Cortex of kidney (tissue), 1 donor: ENCODE measurements at places on chromosomes 5 and 9.

DNA sequence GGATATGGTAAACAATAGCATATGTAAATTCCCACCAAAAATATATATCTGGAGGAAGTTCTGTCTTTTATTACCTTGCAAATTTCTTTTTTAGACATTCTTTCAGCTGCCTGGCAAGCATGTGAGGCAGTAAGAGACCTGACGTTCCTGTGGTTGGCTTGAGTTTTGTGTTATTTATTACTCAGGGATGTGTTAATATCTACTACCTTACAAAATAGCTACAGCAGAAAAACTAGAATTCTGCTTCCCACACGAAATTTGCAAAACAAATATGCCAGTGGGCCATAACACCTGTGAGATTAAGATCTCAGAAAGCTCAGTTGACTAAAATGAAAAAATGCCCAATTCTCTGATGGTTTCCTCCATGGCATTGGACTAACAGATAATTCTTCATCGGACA is 274.2 kb downstream of the TMEM167A start:
- no peak for DNase-seq

DNA sequence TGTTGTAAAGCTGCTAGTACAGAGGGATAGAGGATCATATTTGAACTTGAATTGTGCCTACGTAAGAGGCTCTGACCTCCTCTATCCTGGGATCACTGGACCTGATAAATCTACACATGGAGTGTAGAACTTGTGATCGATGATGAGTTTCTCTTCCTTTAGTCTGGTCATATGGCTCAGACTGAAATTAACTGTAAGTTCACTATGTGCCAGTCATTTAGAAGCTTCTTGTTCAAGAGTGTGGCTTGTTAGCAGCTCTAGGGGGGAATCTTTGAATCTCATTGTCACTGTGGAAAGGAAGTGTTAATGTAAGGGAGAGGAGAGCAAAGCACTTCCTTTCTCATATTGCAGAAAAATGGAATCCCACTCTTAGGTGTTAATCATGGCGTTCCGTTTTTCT is 12.1 kb downstream of the ZBTB34 start:
- no peak for DNase-seq

DNA sequence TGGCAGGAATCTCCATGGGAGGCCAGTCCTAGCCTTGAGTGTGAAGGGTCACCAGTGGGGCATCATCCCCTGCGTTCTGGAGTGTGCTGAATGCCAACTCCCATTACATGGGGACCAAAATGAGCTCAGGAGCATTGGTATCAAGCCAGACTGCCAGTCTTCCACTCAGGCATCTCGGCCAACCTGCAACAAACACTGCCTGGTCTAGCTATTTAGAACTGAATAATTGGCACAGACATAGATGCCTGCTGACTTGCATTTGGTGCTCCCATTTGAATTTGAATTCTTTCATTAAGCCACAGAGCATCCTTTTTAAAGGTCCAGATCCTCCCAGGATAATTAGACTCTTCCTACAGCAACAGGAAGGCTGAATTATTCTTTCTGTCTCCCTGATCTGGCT is 116.6 kb upstream of the ABCA1 start:
- no peak for DNase-seq

DNA sequence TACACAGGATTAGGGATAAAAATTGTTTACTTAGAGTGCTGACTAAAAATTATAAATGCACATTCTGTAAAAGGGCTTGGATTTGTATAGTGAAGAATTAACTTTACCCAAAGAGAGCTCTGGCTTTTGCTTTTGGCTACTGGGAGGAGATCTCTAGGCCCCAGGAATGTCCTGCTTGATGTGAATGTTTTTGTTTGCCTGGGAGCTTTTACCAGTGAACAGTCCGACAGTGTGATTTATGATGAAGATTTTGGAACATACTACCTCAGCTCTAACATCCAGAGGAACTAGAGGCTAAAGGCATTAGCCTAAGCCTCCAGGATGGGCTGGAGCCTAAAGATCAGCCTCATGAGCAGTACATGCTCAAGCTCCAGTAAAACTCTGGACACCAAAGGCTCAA is 103.7 kb upstream of the RFX3 start:
- no peak for DNase-seq

DNA sequence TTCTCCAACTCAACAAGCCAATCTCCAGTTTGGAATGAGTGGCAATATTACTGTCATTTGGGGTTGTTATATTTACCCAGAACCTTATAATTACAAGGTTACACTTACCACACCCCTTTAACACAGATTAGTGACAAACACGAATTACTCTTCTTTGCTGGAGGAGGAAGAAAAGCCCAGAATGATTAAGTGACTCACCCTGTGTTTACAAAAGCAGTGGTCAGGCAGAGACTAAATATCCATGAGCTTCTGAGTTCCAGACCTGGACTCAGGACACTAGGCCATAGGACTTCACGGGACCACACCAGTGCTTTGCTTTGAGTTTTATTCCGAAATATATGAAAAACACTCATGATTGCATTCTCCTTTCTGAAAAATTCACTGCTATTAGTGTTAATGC is 370.8 kb downstream of the TLE1 start:
- no peak for DNase-seq

- DNase-seq = no peak
Observed at GRCh38 chr5:51484326-51484725, 101.1 kb downstream of the ISL1 start.

DNA sequence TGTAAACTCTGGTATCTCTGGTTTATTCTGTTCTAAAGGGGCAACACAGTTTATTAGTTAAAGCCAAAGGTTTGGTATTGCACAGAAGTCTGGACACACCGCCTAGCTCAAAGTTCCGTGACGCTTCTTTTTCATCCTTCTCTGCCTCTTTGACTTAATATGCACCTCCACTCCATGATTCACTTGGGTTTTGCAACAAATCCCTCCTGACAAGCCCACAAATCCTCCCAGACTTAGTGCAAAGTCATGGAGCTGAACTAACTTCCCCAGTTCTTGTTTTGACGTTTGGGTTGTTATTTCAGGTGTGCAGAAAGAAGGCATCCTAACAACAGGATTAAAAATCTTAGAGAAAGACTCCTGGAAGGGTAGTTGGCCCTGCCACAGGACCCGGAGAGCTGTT is 441.6 kb upstream of the DMAC1 start:
- no peak for DNase-seq

DNA sequence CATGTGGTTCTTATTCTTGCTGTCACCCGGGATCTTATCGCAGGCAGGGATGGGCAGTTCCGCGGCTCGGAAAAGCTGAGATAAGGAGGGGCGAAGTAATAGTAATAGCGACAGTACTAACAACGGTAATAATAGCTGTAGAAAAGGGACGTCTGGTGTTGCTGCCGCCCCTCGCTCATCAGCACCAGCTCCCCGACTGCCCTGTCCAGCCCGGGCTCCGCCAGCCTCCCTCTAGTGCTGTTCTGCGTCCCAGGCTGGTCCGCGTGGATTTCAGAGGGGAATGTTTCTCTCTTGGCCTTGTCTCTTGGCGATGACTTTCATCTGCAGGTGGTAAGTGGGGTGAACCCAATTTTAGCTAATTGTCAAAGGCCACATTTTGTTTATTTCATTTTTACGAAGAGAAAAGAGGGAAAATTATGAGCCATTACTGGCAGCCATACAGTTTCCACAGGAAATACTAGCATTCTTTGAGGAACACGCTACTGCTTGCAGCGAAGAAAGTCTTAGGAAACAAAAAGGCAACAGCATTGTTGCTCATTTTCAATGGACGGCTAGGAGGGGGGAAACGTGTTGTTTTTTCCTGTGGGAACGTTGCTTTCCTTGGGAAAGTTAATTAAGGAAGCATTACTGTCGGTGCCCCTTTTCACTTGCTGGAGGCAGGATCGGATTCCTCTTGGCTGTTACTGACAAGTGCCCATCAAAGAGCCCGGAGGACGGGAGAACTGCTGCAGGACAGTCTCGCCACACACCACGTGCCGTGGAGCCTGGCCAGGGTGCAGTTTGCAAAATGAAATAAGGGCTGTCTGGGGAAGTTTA is 762 bp downstream of the SNCAIP start:
- no peak for DNase-seq

GRCh38 chr9:3181049-3181953 is 337.4 kb upstream of the PUM3 start:
- no peak for DNase-seq

DNA sequence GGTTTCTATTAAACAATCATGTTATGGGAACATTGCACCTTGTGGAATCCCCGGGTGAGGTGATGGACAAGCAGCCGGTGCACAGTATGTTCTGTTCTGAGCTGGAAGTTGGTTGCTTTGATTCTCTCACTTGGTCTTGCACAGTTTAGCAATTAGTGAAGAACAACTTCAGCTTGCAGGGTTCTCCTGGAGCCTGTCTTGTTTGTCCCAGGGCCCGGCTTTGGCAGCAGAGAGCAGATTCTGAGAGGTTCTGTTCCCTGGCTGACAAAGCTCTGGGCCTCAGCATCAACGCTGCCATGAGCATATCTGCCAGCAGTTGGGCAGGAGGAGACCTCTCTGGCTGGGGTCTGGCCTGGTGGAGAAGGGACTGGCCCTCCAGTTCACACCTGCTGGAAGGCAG is 16.9 kb downstream of the GADD45G start:
- DNase-seq = no peak

DNA sequence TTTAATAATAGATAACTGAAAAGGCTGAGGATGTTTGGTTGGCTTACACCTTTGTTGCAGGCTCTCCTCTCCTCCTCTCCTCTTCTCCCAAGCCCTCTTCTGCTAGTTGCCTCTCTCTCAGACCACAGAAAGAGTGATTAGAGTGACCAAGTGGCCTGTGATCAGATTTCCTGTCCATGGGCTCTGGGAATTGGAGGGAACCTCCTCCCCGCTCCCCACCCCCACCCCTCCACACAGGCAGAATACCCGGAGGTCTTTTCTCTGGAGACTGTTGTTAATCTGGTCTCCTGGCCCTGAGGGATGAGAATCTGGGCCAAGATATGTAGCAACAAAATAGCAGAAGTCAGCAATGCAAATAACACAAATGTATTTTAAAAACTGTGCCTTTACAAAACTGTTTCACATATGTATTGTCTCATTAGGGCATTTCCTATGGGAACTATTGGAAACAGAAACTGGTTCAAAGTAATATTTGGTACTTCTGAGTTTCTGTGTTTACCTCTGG is 361.3 kb downstream of the NR2F1-AS1 start:
- DNase-seq = no peak

DNA sequence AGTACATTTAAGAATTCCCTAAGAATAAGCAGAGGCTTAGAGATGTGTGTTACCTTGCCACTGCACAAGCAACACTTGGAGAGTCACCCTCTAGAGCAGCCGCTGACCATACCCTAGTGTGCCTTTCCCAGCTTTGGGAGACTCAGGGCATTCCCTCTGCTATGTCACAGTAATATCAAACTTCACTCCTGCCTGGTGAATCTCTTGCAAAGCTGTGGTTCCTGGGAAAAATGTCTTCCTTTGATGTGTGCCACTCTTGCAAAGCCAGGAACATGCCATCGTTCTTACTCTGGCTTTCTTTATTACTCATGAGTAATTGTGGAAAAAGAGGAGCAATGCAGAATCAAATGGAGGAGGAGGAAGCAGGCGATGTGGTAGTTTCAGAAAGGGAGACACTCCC is 173.2 kb downstream of the CCDC192 start:
- no peak for DNase-seq

GRCh38 chr5:139676951-139677735 is 29.0 kb downstream of the CXXC5 start:
- DNase-seq = no peak

GRCh38 chr9:13109781-13110180 is 169.7 kb downstream of the MPDZ start:
- no peak for DNase-seq

GRCh38 chr5:108255468-108255867 is 126.4 kb downstream of the FBXL17 start:
- DNase-seq = no peak

DNA sequence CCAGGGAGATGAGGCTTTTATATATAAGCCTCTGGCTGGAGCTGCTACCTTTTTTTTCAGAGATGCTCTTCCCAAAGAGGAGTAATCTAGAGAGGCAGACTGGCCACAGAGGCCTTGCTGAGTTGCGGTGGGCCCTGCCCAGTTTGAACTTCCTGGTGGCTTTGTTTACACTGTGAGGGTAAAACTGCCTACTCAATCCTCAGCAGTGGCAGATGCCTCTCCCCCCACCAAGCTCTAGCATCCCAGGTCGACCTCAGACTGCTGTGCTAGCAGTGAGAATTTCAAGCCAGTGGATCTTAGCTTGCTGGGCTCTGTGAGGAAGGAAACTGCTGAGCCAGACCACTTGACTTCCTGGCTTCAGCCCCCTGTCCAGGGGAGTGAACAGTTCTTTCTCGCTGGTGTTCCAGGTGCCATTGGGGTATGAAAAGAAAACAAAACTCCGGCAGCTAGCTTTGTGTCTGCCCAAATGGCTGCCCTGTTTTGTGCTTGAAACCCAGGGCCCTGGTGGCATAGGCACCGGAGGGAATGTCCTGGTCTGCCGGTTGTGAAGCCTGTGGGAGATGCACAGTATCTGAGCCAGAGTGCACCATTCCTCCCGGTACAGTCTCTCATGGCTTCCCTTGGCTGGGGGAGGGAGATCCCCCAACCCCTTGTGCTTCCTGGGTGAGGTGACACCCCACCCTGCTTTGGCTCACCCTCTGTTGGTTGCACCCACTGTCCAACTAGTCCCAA is 219.5 kb upstream of the IZUMO3 start:
- no peak for DNase-seq

- DNase-seq = no peak
Observed at GRCh38 chr9:35407846-35408245, 82.1 kb upstream of the RUSC2 start.

DNA sequence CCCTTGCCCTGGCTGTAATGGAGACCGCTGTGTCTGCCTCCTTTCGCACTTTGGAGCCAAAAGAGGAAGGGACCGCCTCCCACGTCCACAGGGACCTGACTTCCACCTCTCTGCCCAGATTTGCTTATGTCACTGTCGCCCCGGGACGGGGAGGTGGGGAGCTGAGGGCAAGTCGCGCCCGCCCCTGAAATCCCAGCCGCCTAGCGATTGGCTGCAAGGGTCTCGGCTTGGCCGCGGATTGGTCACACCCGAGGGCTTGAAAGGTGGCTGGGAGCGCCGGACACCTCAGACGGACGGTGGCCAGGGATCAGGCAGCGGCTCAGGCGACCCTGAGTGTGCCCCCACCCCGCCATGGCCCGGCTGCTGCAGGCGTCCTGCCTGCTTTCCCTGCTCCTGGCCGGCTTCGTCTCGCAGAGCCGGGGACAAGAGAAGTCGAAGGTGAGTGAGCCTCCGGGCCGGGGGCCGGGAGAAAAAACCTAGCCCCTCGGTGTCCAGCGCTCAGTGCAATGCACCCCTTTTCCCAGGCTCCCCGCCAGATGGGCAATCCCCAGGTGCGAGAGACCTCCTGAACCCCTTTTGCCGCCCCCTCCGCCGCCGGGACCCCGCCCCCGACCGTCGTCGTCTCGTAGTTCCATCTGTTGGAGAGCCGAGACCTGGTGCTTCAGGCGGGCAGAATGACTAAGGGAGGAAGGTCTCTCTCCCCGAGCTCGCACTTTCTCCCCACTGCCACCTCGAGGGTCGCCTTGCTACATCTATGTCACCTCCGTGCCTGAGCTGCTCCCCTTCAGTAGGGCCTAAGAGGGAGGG is at the start of gene GPX3:
Gene GPX3 (plus strand): TSS at position 288 of the 807 bp plus-strand sequence. CDS start 64 bp downstream, at position 352.
- no peak for DNase-seq

- no peak for DNase-seq
Observed at GRCh38 chr5:157370967-157371366, 89.0 kb upstream of the NIPAL4 start.
